Transverse colon (tissue), 4 donors: ENCODE measurements at places on chromosomes 16 and 17. TPM values are rescaled to one million over a fixed set of nuclear protein-coding genes. Genes with fewer than 3 reads are reported as not detected.

GRCh38 chr16:85236818-85237150 lies 124.5 kb upstream of the CIBAR2 start:
- DNase-seq = no peak
- peaks cover 4% of the 10 kb centered on the region for H3K4me1 ChIP-seq
- H3K36me3 ChIP-seq = no peaks in the 10 kb centered on the region
- H3K4me3 ChIP-seq = no peak overlapping the region
- H3K27ac ChIP-seq = no peak overlapping the region

CMTM4 gene
- total RNA-seq = 77.0 TPM

PRKCB gene
- 28.3 TPM for total RNA-seq

DNA sequence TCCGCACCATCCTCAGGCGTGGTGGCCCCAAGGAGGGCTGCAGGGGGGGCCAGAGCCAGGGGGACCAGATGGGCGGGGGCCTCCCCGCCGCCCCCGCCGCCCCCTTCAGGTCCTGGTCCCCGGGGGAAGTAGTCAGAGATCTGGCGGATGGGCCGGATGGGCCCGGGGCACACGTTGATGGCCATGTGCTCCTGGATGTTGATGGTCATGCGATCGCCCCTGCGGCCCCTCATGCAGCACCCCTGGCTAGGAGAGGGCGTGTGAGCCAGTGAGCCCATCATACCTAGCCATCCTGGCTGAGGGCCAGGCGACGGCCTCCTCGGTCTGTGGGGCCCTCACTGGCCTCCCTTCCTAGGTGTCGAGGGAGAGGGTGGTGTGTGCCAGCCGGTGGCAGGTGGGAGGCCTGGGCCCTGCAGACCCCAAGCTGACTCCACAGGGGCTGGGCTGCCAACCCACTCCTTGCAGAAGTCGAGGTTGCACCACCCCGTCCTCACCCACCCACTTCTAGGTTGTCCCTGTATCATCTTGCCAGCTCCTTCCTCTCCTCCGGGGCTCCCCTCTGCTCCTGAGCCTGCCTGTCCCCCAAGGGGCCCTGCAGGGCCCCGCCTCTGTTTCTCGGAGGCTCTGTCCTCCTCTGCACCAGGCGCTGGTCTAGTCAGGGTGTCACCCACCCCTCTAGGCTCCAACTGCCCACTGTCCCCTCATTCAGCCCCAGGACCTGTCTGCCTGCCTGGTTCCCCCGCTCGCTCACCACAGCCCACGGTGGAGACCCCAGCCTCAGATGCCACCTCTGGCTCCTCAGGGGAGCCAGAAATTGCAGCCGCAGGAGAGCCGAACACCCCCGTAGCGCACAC lies 610 bp downstream of the DOC2A start:
- no peak for DNase-seq
- no peak overlapping the region for H3K27ac ChIP-seq
- H3K4me3 ChIP-seq = peak overlapping the region; percentile 48
- H3K27me3 ChIP-seq = peaks cover 42% of the 10 kb centered on the region
- H3K36me3 ChIP-seq = no peaks in the 10 kb centered on the region

DNA sequence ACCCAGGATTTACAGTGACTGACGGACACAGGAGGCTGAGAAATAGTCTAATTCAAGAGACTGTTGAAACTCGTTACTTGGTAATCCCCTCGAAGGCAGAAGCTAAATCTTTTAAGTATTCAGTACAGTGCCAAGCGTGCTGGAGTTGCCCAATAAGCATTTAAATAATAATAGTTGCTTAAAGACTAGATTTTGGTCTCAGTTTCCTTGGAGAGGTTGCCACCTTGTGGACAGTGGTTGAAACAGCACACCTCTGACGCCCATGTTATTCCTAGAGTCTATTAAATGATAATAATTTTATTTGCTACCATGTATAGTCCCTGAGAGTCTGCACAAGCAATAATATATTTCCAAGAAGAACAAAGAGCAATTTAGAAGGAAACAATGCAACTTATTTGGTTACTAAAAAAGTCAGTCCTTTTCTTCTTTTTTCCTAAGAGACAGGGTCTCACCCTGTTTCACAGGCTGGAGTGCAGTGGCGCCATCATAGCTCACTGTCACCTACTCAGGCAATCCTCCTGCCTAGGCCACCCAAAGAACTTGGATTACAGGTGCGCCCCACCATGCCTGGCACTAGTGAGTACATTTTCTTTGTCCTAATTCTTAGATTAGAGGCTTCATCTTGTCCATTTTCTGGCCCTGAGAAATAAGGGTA lies 138.0 kb upstream of the NUDT7 start:
- no peaks in the 10 kb centered on the region for H3K36me3 ChIP-seq
- DNase-seq = peak; percentile 26
- no peak overlapping the region for H3K4me3 ChIP-seq
- H3K4me1 ChIP-seq = no peaks in the 10 kb centered on the region
- no peaks in the 10 kb centered on the region for H3K27me3 ChIP-seq

DNA sequence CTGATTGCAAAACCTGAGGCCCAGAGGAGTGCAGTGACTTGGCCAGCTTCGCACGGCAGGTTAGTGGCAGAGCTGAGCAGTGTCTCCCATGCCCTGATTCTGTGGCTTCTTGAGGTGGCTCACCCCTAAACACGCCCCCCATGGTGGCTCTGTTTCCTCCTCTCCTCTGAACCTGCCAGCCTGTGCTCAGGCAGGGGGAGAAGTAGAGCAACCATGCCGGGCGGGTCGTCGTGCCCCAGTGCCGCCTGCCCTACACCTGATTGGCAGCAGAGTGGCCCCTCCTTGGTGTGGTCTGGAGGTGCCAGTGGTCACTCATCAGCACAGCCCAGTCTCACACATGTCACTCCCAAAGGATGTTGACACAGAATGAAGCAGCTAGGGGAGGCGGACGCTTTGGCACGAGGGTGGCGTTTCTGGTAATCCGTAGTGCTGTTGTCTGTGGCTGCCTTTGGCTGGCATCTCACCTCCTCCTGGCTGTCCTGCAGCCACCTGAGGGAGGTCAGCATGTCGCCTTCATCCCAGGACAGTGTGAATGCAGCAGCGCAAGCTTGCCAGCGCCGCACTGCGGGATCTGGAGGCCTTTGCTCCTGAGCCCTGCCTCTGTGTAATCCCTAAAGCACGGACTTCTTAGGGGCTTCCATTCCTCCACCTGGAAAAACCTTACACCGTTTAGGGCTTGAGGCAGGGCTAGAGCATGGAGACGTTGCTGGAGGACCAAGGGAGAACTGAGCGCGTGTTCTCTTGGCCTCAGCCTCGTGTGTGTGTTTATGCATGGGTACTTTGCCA lies 294.7 kb downstream of the SEC14L1 start:
- no peak for DNase-seq
- no peaks in the 10 kb centered on the region for H3K36me3 ChIP-seq
- H3K4me1 ChIP-seq = peaks cover 58% of the 10 kb centered on the region
- no peaks in the 10 kb centered on the region for H3K27me3 ChIP-seq
- no peak overlapping the region for H3K4me3 ChIP-seq
- H3K27ac ChIP-seq = peak overlapping the region; percentile 94

ITGAD gene
- not detected for total RNA-seq

GPRC5C gene
- total RNA-seq = 263 TPM

GRCh38 chr16:54125751-54126655 lies 160.6 kb downstream of the IRX3 start:
- H3K4me1 ChIP-seq = no peaks in the 10 kb centered on the region
- no peaks in the 10 kb centered on the region for H3K36me3 ChIP-seq
- no peaks in the 10 kb centered on the region for H3K27me3 ChIP-seq

DNA sequence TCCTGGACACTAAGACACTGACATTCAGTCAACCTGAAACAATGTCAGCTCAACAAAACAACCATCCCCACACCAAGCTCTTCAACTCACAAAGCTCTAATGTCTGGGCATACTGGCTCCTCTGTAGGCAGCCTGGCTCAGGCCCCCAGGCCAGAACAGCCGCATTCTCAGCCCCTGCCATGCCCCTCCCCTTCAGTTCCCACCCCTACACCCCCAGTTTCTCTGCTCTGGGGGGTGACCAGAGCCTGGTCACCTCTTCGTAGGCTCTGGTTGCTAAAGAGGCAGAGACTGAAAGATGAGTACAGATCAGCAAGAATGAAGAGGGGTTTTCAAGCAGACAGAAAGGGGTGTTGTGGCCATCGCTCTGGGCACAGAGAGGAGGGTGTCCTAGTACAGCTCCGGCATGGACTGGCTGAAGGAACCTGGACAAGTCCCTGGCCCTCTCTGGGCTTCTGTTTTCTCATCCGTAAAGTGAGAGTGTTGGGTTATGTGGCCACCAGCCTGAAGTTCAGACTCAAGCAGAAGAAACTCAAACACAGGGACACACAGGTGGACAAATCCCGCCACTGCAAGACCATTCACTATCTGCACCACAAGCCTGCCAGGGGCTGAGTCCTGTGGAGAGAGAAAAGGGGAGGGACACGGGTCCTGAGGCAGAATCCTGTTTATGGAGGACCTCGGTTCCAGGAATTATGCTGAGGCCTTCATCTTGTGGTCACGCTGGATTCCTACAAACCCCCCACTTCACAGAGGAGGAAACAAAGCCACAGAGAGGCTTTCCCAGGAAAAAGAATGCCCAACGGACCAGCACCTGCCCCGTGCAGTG lies 987 bp upstream of the SLC4A1 start:
- H3K4me1 ChIP-seq = no peaks in the 10 kb centered on the region
- H3K36me3 ChIP-seq = no peaks in the 10 kb centered on the region
- no peak for DNase-seq
- H3K4me3 ChIP-seq = no peak overlapping the region
- H3K27me3 ChIP-seq = no peaks in the 10 kb centered on the region

CHD9NB gene
- total RNA-seq = not detected

COIL gene
- total RNA-seq = 12.2 TPM

GRCh38 chr17:18033442-18034099 lies 5.4 kb downstream of the ATPAF2 start:
- no peaks in the 10 kb centered on the region for H3K36me3 ChIP-seq
- no peak overlapping the region for H3K27ac ChIP-seq
- H3K4me3 ChIP-seq = no peak overlapping the region
- peaks cover 25% of the 10 kb centered on the region for H3K4me1 ChIP-seq
- peak; percentile 50 for DNase-seq

- no peaks in the 10 kb centered on the region for H3K27me3 ChIP-seq
- H3K36me3 ChIP-seq = no peaks in the 10 kb centered on the region
- H3K4me3 ChIP-seq = peak overlapping the region; percentile 98
- H3K4me1 ChIP-seq = peaks cover 6% of the 10 kb centered on the region
- no peak for DNase-seq
- H3K27ac ChIP-seq = no peak overlapping the region
Measured at GRCh38 chr16:72665701-72666100, 382.2 kb downstream of the ZFHX3 start.

- no peak overlapping the region for H3K27ac ChIP-seq
- no peak overlapping the region for H3K4me3 ChIP-seq
Measured at GRCh38 chr16:685967-686366, 1.8 kb upstream of the JMJD8 start.

DNA sequence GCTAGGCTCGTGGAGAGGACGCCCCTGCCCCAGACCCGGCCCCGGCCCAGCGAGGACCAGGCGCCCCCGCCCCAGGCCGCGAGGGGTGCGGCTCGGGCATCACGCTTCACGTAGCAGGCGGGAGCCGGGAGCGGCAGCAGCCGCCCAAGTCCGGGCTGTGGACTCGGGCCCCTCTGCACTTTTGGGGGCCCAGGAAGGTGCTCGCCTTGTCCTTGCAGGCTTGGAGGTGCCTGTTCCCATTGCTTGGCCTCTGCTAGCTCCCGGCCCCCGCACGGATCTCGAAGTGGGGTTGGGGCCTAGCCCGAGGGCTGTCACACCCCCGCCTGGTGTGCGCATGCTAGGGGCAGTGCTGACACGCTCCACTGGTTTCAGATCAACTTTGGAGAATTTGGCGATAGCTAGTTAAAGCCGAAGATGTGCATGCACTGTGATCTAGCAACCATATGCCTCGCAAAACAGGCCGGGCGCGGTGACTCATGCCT lies 55.7 kb downstream of the WSB1 start:
- no peaks in the 10 kb centered on the region for H3K27me3 ChIP-seq
- H3K4me3 ChIP-seq = peak overlapping the region; percentile 49
- no peaks in the 10 kb centered on the region for H3K36me3 ChIP-seq
- peaks cover 13% of the 10 kb centered on the region for H3K4me1 ChIP-seq
- peak overlapping the region; percentile 78 for H3K27ac ChIP-seq
